Stimulated activated CD8-positive, alpha-beta memory T cell treated with anti-CD3 and anti-CD28 coated beads, Interleukin-7, amount 100 ng/mL, for 48 hours (primary cell): ENCODE measurements at places on chromosomes 16 and 17.

DNA sequence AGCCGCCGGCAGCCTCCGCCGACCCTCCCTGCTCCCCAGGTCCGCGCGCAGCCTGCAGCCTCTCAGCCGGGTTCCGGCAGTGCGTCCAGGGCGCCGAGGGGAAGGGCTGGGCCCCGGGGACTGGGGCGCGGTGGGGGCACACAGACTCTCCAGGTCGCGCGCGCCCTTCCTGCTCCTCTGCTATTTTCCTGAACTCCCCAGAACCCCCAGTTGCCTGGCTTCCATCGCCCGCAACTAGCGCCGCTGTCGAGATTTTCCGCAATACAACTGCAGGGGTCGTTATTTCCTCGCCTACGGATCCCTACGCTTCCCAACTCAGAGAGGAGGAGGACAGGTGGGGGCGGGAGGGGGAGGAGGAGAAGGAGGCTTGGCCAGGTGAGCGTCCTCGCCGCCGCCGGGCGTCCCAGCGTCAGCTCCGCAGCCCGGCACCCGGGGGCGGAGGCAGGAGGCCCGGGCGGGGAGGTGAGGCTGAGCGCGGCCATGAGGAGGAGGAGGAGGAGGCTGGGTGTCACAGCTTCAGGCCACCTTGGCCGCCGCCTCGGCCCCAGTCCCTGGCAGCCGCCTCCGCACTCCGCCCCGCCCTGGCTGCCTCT lies at the start of gene CA10:
Gene CA10 (minus strand): TSS at position 265 of the 593 bp plus-strand sequence.
- DNase-seq, result no peak

- no peak for DNase-seq
Measured at GRCh38 chr16:14129502-14129901, 58.4 kb downstream of the MRTFB start.

DNA sequence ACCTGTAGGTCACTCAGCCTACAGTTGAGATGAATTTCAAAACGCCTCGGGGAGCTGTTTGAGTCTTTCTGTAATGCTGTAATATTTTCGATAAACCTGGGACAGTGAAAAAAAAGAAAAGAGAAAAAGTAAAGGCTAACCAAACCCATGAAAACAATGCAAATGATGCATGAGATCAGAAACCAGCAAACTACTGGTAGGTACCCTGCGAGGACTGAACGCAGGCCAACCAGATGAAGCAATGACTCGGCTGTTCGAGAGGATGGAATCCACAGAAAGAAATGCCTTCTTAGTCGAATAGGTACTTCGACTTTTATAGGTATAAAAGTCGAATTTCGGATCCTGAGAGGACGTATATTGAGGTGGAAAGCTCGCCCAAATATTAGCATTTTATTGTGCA lies 509 bp upstream of the ATAD5 start:
- no peak for DNase-seq

- DNase-seq, result no peak
Measured at GRCh38 chr17:63954402-63955063, 18.2 kb downstream of the SCN4A start.

- DNase-seq, result no peak
Measured at GRCh38 chr17:78053777-78054468, 74.6 kb downstream of the TMC6 start.

- DNase-seq, result no peak
Measured at GRCh38 chr16:71590584-71590983, 13.7 kb upstream of the TAT start.

- DNase-seq, result no peak
Measured at GRCh38 chr17:75927286-75927922, 13.4 kb downstream of the FBF1 start.

DNA sequence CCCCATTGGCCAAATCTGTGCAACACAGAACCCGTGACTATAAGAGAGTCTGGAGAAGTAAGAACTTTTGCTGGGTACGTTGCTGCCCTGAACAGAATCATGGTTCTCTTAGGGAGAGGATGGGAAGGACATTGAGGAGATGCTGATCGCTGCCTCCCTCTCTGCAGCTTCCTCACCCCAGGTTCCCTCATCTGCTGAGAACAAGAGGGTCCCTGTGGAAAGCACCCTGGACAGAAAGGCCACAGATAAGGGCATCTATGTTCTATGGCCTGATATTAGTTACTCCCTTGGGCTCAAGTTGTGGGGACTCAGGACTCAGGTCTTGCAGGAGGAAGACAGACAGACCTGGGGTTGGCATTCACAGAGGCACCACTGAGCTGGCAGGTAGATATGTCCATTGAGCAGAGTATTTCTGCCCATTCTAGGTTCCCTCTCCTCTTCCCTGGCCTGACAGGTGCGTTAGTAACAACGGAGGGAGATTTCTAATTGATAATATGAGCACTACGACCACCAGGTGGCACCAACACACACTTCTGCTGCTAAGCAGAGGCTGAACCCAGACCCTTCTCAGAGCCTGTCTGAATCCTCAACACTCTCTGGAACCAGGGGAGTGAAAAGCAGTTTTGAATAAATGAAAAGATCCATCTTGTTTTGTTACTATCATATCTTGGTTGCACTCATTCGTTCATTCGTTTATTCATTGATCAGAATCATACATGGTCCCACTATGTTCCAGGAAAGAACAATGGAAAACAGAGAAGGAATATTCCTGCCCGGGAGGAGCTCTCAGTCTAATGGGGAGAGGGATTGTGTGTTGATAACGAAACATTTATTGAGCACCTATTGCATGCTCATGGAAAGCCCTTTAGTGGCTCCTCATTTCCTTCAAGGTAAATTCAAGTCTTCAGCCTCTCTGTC lies 56.4 kb downstream of the SLC6A2 start:
- DNase-seq, result no peak

DNA sequence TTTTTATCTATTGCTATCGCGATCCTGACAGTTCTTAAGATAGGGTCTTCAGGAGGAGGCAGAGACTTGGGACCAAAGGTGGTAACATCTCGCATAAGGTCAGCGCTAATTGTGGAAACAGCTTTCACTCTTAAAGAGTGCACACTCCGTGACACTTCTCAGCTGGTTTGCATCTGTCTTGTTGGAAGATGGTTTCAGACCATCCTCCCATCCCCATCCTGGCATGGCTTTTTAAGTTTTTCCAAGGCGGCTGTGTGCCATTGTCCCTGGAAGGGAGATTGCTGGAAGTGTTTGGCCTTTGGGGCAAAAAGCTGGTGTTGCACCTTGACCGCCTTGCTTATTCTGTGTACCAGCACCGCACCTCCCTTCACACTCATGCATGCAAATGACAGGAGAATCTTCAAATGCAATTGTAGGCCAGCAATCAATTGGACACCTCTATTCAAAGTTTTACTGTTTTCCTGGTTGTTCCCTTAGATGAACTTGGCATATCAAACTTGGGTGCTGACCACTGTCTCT lies 1.5 kb downstream of the SOCS7 start:
- DNase-seq, result no peak

DNA sequence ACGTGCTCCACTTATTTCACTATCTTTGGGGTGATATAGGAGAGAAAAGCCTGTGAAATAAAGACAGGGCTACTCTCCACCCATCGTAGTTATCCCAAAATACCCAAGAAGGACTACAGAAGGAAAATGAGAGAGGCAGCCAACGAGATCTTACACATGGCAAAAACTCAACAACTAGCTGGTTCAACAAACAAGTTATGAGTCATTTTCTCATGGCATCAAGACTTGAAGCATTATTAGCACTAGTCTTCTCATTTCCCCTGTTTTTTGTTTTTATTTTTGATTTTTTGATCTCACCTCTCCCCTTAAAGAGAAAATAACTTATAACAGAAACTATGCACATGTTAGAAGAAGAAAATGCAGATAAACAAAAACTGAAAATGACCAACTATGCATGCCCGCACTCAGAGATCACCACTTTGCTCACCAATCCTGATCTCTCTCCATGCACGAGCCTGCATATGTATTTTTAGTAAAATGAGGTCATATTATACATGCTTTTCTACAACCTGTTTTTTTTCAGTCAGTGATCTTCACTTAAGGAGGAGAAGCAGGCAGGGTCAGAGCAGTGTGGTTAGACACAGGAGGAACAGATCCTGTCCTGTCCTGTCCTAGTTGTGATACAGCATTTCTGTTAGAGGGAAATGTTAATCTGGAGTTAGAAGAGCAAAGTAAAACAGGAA lies 22.8 kb downstream of the FAM117A start:
- no peak for DNase-seq

DNA sequence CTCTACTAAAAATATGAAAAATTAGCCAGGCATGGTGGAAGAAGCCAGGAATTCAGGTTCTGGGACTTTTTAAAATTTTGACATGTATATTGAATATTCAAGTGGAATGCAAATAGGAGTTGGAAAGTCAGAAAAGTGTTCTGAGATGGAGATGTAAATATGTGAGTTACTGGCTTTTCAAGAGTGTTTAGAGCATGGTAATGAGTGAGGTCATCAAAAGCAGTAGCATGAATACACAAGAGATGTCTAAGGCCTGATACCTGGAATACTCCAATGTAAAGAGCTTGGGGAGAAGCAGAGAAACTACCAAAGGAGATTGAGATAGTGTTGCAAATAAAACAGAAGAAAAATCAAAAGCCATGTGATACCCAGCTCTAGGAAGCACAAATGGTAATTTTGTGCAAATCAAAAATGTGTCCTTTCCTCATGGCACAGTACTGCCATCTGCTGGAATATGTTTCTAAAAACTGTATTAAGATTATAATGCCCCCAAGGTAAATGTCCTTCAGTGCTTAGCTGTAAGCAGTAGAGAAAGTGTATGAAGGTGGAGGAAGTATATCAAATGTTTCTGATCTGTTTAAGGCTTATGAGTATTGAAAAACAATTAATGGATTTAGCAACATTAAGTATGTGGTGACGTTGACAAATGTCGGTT lies 908.4 kb downstream of the KCNJ18 start:
- no peak for DNase-seq

DNA sequence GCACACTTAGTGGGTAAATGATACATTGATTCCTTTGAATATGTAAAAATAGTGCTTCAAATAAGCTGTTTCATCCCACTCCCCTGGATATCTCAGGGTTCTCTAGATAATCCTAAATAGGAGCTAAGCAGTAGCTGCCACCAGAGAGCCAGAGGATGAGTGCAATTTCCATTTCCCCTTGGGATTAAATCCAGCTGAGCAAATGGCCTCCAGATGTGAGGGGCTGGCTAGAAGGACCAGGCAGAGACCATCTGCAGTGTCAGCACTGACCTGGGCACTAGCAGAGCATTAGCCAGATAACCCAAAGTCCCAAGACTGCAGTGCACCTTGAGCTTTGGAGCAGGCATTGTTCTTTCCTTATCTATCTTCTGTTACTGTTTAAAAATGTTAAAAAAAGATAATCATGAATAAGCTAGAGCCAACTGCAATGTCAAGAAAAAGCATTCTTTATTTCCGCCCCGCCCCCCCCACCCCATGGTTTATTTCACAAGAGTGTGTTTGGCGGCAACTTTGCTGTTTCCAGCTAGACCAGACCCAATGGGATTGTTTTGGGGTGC lies 19.5 kb downstream of the GPR179 start:
- no peak for DNase-seq

DNA sequence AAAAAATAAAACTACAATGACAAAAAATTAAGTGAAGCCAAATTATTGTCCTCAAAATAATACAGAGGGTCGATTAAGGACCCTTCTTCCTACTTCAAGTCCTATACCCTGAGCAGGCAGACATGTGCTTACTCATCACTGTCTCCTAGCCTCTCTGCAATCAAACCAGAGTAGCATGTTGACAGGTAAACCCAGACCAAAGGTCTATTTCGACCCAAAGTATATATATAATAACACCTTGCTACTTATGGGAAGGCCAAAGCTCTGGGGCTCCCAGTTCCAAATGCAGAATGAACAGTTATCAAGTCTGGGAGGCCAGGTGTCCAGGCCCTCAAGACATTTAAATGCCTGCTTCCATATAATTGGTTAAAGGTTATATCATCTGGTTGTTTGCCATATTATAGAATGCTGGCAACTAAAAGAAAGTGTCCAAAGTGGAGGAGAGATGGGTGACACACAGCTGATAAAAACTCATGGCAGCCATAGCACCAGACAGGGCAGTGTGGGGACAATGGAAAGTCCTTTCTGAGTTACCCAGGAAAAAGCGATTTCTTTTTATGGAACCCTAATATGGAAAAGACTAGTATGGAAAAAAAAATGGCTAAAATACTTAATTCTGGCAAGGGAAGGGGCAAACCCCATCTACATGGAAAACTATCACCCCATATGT lies 53.6 kb downstream of the N4BP1 start:
- DNase-seq, result no peak

DNA sequence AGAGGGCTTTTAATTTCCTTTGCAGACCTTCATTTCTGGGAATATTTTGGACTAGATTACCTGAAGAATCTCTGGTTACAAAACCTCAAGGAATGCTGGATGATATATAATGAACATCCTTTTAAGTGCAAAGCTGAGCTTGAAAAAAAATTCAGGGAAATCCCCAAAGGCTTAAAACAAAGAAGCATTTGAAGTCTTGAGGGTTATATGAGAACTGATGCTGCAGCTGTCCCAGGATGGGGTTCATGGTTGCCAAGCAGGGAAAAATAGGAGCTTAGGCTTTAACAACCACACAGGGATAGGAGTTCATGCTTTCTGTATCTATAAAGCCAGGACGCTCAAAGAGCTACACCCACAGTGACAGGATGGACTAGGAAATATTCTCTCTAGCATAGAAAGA lies 150.4 kb upstream of the IRX5 start:
- DNase-seq, result no peak

DNA sequence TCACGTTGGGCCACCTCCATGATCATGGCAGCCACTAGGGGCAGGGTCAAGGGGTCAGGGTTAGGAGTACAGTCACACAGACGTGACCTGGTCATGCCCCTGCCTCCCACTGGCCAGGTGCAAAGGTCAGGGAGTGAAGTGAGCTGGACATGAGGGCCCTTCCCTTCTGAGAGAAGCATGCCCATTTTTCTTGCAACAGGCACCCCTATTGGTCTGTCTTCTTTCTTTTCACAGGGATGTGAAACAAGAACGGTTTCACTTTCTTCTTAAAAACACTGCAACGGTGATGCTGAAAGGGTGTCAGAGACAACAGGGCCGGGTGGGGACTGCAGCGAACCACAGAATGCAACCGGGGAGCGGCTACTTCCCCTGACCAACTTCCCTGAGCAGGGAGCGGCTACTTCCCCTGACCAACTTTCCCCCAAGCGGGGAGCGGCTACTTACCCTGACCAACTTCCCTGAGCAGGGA lies 52.1 kb upstream of the DOC2B start:
- DNase-seq, result no peak

- DNase-seq, result no peak
Measured at GRCh38 chr16:79261481-79261940, 339.0 kb downstream of the MAF start.

DNA sequence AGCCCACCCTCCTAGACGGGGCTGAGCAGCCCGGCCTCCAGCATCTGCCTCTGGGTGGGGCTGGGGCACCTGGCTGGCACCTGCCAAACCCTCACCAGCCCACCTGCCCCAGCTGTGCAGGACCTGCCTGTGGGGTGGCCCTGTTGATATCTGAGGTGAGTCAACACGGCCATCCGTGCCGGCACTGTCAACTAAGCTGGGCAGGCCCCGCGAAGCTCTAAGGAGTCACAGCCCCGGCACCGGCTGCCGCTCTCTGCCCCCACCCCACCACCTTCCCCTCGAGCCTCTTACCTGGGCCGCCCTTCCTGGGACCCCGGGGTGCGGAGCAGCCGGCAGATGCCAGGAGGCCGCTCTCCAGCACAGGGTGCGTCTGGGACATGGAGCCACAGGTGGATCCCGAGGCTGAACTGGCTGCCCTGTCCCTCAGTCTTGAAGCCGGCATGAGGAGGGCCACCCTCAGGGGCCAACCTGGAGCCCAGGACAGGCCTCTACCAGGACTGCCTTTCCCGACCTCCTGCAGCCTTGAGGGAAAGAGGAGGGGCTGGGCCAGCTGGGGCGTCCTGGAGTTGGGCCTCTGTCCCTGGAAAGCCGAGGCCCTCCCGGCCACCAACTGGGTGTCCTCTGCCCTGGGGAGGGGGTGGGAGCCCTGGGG lies 515 bp downstream of the CBFA2T3 start:
- DNase-seq, result no peak
